ENCODE measurements at places on chromosomes 11 and 22.

GRCh38 chr11:110305169-110306018 is 9.0 kb upstream of the RDX start:
- DNase-seq: no peak

DNA sequence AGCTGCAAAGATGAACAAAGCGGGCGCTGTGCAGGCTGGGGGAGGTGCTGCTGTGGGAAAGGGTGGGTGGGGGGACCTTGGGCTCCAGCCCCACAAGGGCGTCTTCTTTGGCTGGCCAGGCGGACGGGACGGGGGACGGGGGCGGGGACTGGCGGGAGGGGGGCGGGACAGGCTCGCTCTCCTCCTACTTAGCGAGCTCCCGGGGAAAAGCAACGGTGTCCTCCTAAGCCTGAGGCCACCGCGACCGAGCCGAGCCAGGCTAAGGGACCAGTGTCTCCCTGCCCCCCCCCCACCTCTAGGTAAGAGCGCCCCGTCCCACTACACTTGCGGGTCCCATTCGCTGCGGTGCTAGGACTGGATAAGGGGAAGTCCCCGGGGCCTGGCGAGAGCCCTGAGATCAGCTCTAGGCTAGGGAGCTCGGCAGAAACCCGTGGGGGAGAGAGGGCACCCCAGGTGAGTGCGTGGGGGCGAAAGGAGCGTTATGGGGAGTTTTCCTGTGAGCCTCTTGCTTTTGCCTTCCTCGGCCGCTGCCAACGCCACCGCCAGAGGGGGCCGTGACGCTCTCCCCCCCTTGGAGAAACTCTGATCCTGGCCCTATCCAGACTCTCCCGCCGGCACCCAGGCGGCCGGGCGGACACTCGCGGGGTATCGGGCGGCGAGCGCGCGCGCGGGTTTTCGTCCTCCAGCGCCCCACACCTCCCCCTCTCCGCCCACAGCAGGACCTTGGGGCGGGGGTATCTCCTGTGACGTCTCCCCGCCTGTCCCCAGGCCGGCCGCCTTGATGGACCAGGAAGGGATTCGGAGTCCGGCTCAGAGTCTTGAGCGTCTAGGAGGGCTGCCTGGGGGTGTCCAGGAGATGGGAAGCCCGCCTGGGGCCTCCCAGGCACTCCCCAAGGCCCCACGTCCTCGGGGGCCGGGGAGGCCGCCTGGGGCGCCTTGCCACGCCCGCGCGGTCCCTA is at the start of gene PHLDB1:
TSS of gene PHLDB1 (plus strand) at position 215 of the 959 bp plus-strand sequence. CDS start 6,222 bp downstream, outside the sequence.
- DNase-seq: peak; percentile 90

- DNase-seq: peak; percentile 31
Measured at GRCh38 chr22:30855266-30855665, 113.3 kb downstream of the MORC2 start.

GRCh38 chr11:92698742-92699141 is 270.7 kb upstream of the MTNR1B start:
- no peak for DNase-seq

DNA sequence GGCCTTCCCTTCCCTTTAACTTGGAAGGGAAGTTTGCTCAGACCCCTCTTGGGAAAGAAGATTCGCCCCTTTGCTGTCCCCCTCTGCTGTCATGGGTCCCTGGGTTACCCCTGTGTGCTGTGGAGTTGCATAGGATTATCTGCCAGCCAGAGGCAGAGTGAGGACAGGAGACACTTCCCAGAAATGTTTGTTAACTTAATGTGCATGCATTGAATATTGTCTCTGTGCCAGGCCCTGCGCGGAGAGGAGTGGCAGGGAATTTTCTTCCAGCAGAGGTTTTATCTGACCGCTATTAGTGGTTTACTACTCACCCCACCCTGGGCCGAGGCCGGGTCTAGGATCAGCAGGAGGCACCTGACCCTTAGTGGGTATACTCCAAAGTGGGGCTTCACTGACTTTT is 894.8 kb downstream of the TBC1D22A start:
- no peak for DNase-seq

DNA sequence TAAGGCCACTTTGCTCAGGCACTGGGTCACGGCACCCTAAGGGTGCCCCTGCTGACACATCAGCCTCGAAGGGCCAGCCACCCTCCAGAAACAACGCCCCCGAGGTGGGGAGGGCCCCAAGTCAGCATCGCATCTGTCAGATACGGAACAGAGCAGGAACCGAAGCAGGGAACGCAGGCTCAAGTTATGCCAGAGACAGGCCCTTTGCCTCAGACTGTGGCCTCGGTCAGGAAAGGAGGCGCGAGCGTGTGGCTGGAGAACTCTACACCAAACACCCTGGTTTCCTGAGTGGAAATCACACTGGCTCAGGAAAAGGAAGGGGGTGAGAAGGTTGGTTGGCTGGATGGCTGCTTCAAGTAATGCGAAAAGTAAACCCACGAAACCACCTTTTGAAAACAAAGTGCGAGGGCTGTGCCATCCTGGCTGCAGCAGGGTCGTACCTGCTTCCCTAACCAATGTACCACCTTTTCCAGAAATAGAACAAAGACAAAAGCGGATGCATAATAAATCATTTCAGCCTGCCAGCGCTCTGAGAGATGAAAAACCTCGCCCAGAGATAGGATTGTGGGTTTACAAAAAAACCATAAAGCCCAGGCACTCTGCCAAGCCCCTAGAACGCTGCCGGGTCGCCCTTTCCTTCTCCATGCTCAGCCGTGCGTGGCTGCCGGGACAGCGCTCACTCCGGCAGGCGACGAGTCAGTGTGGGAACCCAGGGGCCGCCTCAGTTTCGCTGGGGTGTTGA is 38.6 kb downstream of the TRMU start:
- DNase-seq: no peak

GRCh38 chr22:43227239-43227630 is 40.3 kb upstream of the TTLL12 start:
- no peak for DNase-seq

DNA sequence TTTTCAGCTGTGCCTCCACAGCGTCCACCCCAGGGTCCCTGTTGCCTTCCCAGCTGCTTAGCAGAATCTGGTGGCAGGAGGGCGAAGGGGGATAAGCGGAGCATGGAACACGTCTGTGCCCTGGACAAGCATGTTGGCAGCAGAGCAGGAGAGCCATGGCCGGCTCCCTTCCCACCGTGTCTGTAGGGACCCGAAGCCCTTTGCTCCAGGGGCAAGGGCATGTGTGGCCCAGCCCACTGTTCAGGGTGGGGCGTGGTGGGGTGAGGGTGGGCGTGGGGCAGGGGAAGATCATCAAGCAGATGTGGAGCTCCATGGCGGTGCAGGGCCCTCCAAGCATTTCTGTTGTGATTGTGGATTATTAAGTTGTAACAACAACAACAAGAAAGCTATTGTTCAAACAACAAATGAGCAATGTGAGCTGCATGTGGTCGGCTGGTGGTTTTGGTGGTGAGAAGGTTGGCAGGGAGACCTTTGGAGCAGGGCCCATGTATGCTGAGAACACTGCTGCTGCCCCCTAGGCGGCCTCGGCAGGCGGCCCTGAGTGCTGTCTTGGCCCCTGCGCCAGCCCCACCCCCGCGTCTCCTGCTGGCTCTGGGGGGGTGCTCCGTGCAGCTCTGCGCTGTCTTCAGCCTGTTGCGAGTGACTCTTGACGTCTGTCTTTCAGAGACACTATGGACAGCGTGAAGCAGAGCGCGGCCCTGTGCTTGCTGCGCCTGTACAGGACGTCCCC is 50.9 kb downstream of the AP2A2 start:
- DNase-seq: no peak

DNA sequence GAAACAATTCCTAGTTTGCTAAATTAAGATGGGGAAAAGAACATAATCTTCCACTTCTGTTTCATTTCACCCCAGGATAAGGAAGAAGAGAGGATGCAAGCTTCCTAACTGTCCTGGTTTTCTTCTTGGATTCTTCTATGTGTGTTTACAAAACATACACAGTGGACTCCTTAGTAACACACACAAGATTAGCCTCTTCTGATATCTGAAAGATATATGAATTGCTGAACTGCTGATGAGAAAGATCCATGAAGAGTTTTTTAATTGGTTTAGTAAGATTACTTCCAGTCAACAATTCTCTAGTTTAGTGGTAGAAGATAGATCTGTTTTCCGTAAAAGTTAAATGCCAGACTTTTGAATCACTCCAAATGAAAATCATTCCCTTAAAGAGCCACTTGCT is 86.8 kb downstream of the WT1 start:
- no peak for DNase-seq

- DNase-seq: peak; percentile 52
Measured at GRCh38 chr11:3158821-3159220, 6.3 kb downstream of the OSBPL5 start.

DNA sequence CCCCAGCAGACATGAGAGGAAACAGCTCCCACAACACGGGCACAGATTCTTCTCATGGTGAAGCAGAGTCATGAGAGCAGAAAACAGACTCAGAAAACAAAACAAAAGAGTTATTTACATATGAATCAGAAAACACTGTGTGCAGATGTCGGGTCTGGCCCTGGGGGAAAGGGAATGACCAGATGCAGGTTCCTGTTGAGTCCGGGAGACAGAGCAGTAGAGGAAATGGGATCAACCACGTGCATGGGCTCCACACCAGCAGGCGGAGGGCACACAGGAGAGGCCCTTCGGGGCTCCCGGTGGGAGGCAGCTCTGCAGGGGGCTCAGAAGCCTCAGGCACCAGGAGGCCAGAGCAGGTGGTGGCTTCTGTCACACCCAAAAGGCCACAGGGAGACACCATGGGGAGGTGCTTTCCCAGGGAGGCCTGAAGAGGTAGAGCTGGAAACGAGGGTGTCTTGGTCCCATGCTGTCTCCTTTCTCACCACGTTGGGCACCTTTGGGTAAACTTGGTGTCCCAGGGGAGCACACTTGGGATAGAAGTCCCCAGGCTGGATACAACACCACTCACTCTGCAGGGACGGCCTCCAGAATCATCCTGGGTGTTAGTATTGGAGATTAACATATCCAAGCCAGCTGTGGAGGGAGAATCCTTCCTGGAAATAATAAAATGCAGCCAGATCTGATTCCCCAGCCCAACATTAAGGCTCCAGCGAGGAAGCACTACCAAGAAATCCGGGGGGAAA is 764.7 kb downstream of the BRD1 start:
- DNase-seq: peak; percentile 22

DNA sequence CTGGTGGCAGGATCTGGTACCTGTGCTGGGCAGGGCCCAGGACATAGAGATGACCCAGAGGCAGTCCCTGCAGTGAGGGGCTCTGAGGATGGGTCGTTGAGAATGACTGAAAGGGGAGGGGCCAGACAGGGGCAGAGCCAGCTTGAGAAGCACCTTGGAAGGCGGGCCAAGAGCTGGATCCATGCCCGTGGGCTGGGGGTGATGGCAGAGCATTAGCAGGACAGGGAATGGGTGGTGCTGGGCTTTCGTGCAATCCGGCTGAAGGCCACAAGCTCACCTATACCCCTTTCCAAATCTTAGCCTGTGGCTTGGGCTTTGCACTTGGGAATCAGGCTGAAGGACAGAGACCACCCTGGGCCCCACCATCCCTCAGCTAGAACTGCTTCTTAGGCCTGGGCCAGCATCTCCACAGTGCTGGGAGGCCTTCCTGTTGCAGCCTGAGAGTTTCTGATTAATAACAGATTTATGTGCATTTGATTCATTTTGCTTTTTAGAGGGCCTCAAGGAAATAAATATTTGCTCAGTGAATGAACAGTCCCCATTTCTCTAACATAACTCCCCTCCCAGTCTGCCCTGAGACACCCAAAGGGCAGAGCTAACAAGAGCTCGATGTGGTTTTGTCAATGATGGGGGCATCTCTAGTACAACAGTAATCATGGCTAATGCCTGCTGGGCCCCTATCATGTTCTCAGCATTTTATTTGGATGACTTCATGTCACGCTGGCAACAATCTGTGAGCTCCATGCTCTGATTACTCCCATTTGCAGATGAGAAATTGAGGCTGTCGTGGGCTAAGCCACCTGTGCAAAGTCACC is 39.3 kb downstream of the RIBC2 start:
- no peak for DNase-seq

DNA sequence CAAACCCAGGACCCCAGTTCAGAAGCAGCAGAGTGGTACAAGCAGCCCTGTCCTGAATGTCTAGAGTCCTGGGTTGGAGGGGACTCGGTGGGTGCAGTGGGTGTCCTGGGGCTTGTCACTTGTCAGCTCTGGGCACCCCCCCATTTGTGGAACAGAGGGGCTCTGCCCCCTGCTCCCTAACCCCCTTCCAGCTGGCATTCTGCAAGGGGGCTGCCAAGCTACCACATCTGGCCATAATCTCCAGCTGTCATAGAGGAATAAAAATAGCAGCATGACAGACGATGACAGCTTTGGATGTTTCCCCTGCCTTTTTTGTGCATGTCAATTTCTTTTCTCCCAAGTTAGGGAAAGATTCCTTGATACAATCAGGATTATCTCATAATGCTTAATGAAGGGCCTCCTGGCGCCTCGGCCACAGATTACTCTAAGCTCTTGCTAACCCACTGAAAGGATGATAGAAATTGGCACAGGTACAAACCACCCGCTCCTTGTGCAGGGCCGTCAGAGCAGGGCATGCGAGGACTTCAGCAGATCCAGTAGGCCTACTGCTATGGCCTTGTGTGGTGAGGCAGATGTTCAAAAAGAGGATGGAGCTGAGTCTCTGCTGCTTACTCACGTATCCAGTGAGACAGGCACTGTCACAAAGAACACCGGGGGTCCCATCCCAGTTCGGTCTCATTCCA is 83.0 kb downstream of the ISX start:
- DNase-seq: no peak

GRCh38 chr11:131690776-131691175 is 320.4 kb downstream of the NTM start:
- DNase-seq: no peak

DNA sequence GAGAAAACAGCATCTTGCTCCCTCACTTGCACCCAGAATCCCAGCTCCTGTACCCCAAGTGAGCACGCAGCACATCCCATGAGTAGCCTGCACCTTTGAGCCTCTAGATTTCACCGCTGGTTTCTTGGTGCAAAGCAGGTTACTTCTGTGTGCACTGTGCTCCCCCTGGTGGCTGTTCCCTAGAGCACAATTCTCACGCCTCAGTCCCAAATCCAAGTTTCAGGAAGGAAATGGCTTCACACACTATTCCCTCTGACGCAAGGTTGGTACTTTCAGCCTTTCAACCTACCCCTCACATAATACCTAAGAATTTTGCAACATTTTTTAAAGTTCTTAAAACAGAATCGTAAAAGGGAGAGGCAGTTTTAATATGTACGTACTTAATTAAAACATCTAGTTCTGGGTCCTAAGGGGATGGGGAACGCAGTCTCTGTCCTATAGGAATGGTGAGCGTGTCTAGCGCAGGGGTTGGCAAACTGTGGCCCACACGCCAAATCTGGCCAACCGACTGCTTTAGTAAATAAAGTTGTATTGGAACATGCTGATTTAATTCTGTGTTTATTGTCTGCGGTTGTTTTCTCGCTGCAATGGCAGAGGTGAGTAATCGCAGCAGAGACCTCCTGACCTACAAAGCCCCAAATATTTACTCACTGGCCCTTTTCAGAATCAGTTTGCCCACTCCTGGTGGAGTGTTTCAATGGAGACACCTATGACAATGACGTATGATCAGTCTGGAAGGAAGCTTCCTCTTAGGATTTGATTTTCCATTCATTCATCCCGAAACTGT is 27.5 kb downstream of the DHCR7 start:
- DNase-seq: no peak

- no peak for DNase-seq
Measured at GRCh38 chr11:122096272-122097112, 19.5 kb downstream of the BLID start.

Measured in posterior vena cava (tissue), 2 donors.